ENCODE measurements at places on chromosomes 4 and X.

DNA sequence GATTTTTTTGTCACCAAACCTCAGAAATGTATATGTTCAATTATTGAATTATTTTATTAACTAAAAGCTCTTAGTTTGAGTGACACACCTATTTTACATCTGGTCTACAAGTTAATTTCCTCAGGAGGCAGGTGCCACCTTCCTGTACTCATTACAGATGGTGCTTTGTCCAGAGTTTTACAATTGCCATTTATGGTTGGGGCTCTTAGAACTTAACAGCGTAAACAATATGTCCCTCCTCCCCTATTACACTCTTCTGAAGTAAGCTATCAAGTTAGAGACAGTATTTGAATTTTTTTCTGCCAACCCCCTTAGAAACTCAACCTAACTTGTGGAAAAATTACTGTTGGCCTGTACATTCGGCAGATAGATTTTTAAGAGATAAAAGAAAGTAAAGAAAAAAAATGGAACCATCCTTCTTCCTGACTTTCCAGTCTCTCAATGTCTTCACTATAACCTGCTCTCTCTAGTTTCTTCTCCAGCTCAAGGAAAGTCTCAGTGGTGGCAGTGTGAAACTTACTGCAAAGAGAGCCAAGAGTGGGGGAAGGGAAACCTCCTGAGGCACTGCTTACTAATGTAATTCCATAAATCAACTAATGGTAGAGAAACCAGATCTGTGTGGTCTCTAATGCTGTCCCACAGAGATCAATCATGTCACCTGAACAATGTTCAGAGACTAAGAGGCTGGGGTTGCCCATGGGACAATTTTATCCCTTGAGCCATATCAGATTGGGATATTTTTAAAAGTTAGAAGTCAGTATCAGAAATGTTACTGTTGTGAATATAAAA is 7.8 kb downstream of the CXXC4 start:
- DNase-seq = no peak

DNA sequence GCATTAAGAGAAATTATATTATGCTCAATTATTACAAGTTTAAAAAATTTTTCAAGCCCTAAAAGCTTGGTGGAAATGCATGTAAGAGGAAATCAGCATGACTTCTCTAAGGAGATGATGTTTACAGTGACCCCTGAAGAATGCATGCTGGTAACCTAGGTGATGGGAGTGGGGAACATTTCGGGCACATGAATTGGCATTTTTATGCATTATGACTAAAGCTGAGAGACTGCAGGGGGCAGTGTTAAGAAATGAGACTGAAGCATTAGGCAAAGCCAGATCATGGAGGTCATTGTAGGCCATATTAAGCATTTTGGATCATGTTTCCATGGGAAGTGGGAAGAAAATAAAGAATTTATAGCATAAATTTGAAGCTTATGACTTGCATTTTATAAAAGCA is 421.3 kb downstream of the FAT4 start:
- no peak for DNase-seq

DNA sequence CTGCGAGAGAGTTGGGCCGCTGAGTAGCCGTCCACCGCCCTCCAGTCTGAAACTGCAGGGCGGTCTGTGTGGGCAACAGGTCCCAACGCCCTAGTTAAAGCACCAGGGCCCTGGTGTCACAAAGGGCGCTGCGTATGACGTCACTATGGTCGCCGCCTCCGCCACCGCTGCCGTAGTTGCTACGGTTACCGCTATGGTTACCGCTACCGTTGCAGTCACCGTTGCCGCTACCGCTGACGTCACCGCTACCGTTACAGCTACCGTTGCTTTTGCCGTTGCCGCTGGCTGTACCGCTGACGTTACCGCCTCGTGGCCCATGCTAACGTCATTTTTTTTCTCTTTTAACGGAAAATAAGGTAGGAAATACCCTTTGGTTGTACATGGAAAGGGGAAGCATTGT is at the start of gene PPP1R2C:
TSS of gene PPP1R2C (minus strand) at position 68 of the 400 bp plus-strand sequence. CDS start 84 bp downstream, outside the sequence.
- DNase-seq = no peak

- DNase-seq = no peak
Measured at GRCh38 chrX:19647159-19647558, 131.9 kb upstream of the MAP3K15 start.

GRCh38 chrX:40544343-40545266 is 36.2 kb upstream of the ATP6AP2 start:
- DNase-seq = no peak

DNA sequence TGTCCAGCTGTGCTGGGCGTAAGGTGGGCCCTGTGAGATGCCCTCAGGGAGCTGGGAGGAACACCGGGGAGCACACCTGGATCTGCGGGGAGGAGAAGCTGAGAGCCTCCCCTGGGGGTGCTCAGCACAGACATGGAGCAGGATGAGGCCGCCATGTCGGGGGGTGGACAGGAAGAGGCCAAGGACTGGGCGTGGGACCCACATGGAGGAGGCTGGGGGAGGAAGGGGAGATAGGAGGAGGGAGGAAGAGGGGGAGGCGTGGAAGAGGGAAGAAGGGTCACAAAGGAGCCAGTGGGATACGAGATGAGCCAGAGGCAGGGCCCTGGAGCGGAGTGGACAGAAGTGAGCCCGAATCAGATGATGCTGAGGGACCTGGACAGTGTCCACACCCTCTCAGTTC is 66.3 kb downstream of the ZFYVE28 start:
- DNase-seq = no peak

Measured in NCI-H1092 treated with DMSO at 0.1 percent for 48 hours (cell line).